NCI-H2171 treated with DMSO at 0.1 percent for 48 hours (cell line): ENCODE measurements at places on chromosomes 1 and 21.

DNA sequence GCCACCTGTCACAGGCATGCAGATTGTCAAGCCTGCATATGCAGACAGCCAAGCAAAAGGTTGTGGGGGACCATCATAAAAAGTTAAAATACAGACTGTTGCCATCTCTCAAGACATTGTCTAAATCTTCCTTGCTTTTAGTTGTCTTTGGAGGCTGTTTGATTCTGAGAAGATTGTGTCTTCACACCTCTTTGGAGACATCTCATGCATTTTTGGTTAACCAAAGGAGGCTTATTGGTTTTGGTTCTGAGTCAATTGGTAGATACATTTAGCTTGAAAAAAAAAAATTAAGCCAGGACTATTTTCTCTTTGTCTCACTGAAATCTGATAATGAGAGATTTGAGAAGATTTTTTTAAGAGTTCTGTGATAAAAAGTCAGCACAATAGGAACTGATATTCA, 217.6 kb downstream of the LYPLAL1 start:
- no peak for DNase-seq

- no peak for DNase-seq
Observed at GRCh38 chr1:36522461-36523229, 39.9 kb upstream of the CSF3R start.

GRCh38 chr1:8165595-8166360, 139.7 kb upstream of the ERRFI1 start:
- no peak for DNase-seq

GRCh38 chr1:42914092-42914627, 44.5 kb downstream of the SLC2A1 start:
- no peak for DNase-seq

DNA sequence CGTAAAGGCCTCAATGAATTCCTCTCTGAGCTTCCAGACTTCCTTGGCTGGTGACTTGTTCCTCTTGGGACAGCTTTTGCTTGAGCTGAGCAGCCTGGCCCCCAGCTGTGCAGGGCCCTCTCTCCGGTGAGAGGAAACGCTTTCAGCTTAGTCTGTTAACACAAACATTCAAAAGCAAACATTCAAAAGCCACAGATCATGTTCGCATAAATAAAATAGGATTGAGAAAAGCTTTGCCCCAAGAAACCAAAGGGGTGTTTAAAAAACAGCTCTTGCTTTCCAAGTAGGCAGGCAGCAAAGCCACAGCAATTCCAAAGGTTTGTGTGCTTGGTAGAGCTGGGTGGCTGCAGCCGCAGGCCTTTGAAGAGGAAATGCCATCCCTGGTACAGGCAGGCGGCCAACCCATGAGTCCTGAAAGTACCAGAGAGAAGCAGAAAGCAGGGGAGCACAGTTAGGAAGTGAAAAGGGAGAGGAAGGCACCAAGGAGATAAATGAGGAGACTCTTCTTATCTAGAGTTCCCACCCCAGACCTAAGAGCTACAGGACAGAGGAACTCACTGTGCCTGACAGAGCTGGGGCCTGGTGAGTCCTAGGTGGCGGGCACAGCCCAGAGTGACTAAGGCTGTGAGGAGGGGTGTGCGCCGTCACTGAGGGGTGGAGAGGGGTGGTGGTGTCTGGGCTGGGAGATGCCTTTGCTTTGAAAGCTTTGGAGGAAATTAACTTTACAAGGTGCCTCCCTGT, 48.4 kb downstream of the CCN1 start:
- DNase-seq: no peak

GRCh38 chr1:54309631-54310366, 96.4 kb downstream of the SSBP3 start:
- peak; percentile 97 for DNase-seq

GRCh38 chr1:235866205-235866912, at the start of gene LYST:
TSS of gene LYST (minus strand) at chr1:235866906. CDS start at chr1:235830417, 36,489 bp downstream.
- peak; percentile 69 for DNase-seq

DNA sequence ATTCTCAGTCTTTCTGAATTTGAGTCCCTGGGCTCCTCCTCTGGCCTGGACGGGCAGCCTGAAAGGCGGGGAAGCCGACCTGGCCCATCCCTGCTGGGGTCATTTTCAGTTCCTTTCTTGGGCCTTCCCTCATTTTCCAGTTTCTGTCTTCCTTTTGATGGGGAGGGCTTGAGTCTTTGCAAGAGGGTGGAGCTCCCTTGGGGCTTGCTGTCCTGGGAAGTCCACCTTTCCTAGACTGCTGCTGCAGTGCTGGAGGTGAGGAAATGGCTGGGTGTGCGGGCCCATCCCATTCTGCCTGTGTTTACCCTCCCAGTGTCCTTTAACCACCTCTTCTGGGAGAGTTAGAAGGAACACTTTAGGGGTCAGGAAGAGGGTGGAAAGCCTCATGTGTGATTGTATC, 40.4 kb upstream of the SYNC start:
- DNase-seq: no peak
